ENCODE measurements at places on chromosomes 7 and 10.

GRCh38 chr7:138542183-138542582 lies 82.1 kb downstream of the TRIM24 start:
- DNase-seq: no peak

GRCh38 chr7:25671111-25671510 lies 442.8 kb upstream of the NPVF start:
- DNase-seq: no peak

GRCh38 chr10:59864141-59864962 lies 42.0 kb downstream of the CCDC6 start:
- DNase-seq: no peak

DNA sequence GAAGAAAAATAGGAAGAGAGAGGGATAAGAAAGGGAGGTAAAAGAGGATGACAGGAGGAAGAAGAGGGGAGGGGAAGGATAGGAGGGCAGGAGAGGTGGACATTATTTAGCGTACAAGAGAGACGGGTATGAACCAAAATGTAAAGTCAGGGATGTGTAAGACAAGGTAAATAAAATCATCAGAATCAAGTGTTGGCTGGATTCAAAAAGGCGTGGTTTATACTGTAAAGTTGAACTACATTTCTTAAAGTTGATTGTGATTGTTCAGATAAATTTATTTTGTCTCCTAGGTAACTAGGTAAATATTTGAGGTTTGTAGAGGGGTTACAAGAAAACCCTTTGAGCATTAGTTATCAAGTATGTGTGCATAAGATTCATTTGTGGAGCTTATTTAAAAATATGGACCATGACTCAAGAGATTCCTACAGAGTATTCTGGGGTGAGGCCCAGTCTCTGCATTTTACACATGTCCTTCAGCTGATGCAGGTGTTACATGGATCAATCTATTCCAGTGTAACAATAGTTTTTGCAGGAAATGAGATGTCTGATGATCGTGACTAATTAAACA lies 512.1 kb upstream of the MBL2 start:
- DNase-seq: no peak

DNA sequence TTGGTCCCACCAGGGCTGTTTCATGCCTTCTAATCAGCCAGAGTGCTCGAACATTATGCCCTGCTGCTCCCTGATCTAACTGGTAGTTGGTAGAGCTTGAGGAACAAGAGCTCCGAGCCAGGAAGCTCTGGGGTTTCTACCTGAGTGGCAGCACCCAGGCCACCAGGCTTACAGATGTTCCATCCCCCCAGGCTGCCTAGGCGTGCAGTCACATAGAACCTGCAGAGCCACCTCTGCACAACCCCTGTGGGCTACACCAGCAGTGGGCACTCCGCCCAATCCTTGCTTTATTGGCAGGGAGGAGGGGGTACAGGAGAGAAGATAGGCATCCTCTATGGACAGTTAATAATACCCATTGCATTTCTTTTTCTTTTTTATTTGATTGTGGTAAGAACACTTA lies 21.8 kb downstream of the MAP3K8 start:
- DNase-seq: no peak

DNA sequence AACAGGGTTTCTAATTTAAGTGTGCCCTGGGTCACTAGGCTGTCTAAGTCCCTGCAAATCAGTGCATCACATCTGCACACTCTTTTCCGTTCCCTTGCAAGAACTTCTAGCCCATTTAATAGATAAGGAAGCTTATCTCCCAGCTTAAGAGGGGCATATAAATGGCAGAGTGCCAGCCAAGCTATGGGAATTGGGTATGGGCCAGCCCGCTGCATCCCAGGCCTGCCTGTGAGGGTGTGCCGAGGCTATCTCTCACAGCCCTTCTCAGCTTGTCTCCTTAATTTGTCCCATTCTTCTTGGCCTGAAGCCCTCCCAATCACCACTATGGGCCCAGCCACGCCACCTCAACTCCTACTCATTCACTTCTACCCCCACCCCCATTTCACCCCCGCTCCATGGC lies 14.7 kb downstream of the AQP1 start:
- no peak for DNase-seq

DNA sequence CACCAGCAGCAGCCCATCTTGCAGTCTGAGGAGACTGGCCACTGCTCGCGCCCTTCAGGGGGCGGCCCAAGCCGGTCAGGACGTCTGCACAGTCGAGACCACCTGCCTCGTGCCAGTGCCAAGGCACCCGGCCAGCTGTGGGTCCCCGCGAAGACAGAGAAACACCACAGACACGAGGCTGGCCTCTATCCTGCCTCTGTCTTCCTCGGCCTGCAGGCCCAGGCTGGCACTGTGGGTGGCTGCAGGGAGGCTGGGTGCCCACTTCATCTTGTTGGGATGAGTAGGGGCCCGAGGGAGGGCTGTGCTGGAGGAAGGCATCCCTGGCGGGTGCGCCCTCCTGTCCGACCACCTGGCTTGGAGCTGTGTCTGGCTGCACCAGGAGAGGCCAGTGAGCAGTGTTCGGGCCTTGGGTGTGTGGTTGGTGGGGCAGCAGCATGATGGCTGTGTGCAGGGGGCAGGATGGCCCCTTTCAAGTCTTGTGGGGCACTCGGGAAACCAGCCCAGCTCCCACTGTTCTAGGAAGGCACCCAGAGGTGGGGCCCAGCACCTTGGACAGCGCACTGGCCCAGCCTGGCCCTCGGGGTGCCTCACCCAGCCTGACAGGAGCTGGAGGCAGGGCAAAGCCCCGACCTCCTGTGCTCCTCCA lies 7.3 kb downstream of the DPYSL4 start:
- DNase-seq: no peak

- DNase-seq: no peak
Observed at GRCh38 chr7:1087465-1087814, 473 bp upstream of the GPER1 start.

GRCh38 chr7:32218741-32219288 lies 148.6 kb upstream of the PDE1C start:
- no peak for DNase-seq

GRCh38 chr10:97096261-97097083 lies 89.3 kb downstream of the SLIT1 start:
- DNase-seq: no peak

GRCh38 chr10:42594246-42594650 lies 44.1 kb downstream of the ZNF33B start:
- no peak for DNase-seq

GRCh38 chr10:74813381-74814259 lies 12.8 kb upstream of the KAT6B start:
- DNase-seq: no peak
